ENCODE measurements at places on chromosomes 5 and 9.

GRCh38 chr5:119323601-119324000 is 32.2 kb upstream of the TNFAIP8 start:
- DNase-seq, result no peak

DNA sequence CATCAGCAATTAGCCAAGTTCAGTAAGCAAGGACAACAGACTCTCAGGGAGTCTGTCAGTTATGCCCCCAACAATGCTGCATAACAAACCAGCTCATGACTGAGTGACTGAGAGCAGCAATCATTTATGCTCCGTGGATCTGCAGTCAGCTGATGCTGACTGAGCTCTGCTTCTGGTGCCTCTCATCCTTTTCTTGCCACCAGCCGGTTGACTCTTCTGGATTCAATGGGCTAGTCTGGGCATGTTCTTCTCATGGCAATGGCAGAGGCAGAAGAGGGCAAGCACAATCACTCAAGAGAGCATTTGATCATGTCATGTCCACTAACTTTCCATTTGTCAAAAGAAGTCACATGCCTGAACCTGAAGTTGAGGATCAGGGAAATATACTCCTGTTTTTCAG is 157.0 kb upstream of the NTRK2 start:
- DNase-seq, result no peak

DNA sequence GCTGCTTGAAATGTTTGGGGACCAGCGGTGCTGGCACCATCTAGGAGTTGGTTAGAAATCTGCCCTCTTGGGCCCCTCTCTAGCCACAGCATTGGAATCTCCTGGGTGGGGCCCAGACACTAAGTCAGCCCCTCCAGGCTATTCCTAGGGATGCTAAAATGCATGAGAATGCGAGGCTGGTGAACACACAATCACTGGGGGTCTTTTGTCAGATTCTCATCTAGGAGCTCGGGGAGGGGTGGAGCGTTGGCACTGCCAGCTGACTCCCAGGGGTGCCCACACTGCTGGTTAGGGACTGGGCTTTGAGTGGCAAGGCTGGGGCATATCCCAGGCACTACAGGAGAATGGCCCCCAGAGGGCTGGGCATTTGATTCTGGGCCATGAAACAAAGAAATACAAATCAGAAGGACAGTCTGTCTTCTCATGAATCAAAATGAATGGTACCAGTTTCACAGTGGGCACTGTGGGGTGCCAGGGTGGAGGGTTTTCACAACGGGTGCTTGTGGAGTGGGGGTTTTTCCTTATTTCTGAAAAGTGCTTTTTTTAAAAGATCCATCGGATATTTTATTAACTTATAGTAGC is 127.8 kb upstream of the RAPGEF1 start:
- no peak for DNase-seq

DNA sequence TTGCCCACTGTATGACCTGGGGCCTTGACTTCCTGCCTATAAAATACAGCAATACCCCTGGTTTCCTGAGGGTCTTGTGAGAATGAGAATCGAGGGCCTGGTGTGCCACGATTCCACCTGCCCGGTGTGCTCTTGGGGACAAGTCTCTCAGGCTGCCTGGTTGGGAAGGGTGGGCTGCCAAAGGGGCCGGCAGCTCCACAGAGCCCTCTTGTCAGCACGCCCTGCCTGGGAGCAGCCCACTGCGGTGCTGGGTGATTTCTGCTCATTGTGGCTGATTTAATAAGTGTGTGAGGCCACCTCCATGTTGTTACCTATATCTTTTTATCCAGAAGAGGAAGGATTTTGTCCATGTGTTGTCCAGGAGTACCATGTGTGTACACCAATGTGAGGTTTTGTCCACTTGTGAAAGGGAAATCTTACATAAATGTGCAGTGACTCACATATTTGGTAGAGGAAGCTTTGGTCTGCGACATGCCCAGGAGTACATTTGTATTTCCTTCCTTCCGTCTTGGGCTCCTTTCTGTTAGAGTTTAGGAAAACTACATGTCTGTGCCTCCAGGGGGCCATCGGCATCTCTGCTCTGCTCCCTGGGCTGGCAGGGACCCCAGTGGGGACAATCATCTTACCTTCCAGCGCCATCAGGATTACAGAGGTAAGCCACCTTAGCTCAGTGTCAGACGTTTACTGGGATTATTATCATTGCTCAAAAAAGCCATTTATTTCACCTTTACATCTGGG is 108.6 kb downstream of the PHF2 start:
- no peak for DNase-seq

DNA sequence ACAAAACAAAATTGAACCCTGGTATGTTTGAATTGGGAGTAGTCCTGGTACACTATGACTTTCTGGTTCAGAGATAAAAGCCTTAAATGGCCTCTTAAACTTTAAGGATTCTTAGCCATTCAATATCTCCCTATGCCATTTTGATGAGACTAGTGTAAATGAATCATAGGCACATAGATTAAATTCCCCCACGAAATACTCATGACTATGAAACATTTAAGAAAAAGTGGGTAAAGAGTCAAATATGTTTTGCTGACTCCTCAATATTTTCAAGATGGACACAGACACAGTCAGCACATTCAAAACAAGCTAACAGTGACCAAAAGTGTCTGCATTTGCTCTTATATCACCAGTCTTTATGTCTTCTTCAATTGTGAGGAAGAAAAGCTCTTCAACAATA is 278.3 kb downstream of the PDE4D start:
- DNase-seq, result no peak

GRCh38 chr9:20496328-20496727 is 126.0 kb downstream of the MLLT3 start:
- DNase-seq, result no peak

GRCh38 chr5:20128343-20128742 is 140.3 kb upstream of the CDH18 start:
- DNase-seq, result no peak

DNA sequence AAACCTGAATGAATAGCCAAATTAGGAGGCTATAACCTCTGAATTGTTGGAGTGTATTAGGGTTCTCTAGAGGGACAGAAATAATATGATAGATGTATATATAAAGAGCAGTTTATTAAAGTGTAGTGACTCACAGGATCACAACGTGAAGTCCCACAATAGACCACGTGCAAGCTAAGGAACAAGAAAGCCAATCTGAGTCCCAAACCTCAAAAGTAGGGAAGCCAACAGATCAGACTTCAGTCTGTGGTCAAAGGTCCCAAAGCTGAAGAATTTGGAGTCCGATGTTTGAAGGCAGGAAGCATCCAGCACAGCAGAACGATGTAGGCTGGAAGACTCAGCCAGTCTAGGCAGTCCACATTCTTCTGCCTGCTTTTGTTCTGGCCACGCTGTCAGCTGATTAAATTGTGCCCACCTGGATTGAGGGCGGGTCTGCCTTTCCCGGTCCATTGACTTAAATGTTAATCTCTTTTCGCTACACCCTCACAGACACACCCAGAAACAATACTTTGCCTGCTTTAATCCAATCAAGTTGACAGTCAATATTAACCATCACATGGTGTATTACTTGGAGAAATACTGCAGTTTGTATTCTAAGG is 550.6 kb downstream of the CDH10 start:
- DNase-seq, result no peak

- DNase-seq, result no peak
Observed at GRCh38 chr5:152066784-152067183, 142.1 kb upstream of the GLRA1 start.

- DNase-seq, result no peak
Observed at GRCh38 chr9:136725612-136726011, 13.2 kb downstream of the DIPK1B start.

- DNase-seq, result no peak
Observed at GRCh38 chr5:157575381-157576020, at the start of gene ADAM19. Gene ADAM19, minus strand, starts transcription at chr5:157575775. Its CDS starts 79 bp downstream, at chr5:157575696.

DNA sequence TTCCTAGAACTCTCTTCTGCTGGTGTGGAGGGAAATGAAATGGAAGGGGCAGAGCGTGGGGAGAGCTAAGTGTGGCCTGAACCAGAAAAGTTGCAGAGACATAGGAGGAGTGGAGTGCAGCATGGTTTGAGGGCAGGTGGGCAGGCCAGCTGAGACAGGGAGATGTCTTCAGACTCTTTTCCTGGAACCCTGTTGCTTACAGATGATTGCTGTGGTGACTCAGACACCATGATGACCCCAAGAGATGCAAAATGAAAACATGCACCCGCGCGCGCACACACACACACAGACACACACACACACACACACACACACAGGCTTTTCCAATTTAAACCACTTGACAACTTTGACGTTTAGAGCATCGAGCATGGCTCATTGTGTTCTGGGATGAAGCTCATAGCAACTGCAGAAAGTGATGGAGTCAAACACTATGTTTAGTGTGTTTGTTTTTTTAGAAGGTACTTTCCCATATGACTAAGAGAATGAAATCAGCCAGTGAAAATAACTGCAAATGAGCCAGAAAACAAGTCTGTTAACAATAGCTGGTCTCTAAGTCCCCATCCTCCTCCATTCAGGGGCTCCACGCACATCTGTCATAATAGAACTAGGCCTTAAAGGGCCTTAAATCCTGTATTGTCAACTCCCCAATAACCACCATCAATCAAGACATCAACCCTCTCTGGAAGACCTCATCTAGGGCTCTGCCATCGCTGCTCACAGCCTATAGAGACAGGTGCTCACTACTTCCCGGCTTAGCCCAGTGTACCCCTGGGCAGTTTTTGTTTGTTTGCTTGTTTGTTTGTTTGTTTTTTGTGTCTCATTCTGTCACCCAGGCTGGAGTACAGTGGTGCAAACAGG is 9.6 kb downstream of the TMOD1 start:
- no peak for DNase-seq

GRCh38 chr5:33843579-33843978 is 48.2 kb downstream of the ADAMTS12 start:
- DNase-seq, result no peak
